Stimulated activated naive CD8-positive, alpha-beta T cell treated with anti-CD3 and anti-CD28 coated beads, Interleukin-15, Interleukin-2, amounts not matched to agents 100 U/mL and 50 U/mL, for 24 hours (primary cell): ENCODE measurements at places on chromosomes 3 and 15.

- DNase-seq: peak; percentile 37
These were observed 551.5 kb downstream of the FOXP1 start for GRCh38 chr3:71031914-71032521.

DNA sequence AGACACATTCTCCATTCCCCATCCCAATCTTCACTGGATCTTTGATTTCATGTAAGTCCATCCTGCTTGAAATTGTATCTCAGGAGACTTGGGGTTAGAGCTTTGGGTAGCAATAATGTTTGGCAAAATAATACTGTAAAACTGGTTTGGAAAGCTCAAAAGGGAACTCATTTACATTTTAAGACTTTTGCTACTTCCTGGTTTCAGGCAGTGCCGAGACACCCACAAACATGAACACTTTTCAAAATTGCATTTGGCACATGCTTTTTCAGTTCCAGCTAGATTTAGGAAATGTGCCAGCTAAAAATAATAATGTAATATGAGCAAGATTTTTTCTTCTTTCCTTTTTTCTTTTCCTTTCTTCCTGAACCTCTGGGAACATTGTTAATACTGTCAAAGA is 145.7 kb upstream of the CBLB start:
- no peak for DNase-seq

- no peak for DNase-seq
These were observed 27.6 kb upstream of the P2RY13 start for GRCh38 chr3:151356794-151357462.

GRCh38 chr3:51621091-51621892 is 49.8 kb upstream of the TEX264 start:
- no peak for DNase-seq

- DNase-seq: peak; percentile 40
These were observed 2.4 kb downstream of the TSC22D2 start for GRCh38 chr3:150410311-150411105.

GRCh38 chr15:47394286-47394809 is 323.0 kb upstream of the SEMA6D start:
- DNase-seq: no peak

- no peak for DNase-seq
These were observed 191.7 kb upstream of the TLE3 start for GRCh38 chr15:70289191-70289955.

DNA sequence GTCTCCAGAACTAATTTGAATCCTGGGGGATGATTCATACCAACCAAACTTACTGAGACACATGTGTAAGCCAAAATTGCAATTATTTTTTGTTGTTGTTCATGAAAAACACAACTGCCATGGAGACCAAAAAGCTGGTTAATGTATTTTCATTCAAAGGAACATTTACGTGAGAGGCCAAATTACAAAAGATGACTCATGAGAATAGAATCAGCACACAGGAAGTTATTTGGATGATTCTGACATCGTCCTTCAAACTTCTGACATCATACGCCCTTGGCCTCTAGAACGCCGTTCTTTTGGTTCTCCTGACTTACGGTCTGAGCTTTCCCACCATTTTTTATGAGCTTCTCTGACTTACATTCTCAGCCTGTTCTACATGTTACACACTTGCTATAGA is 3.0 kb upstream of the ZNF280D start:
- no peak for DNase-seq

- DNase-seq: no peak
These were observed 78.1 kb downstream of the ZPLD1 start for GRCh38 chr3:102512734-102513504.

GRCh38 chr15:94844538-94845389 is 613.4 kb downstream of the MCTP2 start:
- peak; percentile 6 for DNase-seq

DNA sequence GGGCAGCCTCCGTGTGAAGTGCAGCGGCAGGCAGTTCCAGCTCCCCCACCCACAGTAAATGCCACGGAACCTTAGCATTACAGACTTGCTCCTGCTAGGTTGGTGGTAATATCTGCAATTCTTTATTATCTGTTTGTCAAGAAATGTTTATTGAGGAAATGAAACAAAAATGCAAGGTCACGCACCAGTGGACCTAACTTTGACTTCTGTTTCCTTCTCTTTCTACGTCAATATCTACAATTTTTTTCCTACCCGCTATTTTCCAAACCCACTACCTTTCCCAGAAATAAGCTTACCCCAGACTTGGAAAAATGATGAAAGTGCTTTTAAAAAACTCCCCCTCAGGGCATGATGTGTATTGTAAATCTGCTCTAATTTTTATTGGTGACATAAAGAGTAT is 18.9 kb downstream of the ILDR1 start:
- DNase-seq: no peak
